Ammon's horn (tissue), 1 donor: ENCODE measurements at places on chromosomes 7 and 10.

DNA sequence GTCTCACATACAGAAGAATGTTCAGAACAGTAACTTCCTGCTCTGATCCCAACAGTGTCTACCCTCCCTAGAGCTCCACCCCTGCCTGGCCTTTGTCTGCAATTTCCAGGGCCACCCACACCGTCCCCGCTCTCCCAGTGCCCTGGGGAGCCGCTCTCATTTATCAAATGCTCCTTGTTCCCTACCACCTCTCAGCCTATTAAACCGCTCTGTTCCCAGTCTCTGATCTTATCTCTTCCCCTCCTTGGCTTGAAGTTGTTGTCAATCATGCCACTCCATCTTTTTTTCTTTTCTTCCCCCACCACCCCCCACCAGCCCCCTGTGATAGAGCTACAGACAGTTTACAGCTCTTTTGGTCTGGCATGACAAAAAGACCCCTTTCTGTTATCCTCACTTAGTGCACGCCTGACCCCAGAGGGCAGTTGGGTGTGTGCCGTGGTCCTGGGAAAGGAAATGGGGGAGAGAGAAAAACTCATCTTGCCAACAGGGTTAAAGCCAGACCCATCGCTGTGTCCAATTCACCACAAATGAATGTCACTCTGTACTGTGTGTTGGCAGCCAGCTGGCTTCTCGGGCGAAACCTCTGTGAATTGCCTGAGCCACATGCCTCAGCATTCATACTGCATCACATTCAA lies 28.8 kb upstream of the HECTD2 start:
- peak; percentile 59 for DNase-seq

DNA sequence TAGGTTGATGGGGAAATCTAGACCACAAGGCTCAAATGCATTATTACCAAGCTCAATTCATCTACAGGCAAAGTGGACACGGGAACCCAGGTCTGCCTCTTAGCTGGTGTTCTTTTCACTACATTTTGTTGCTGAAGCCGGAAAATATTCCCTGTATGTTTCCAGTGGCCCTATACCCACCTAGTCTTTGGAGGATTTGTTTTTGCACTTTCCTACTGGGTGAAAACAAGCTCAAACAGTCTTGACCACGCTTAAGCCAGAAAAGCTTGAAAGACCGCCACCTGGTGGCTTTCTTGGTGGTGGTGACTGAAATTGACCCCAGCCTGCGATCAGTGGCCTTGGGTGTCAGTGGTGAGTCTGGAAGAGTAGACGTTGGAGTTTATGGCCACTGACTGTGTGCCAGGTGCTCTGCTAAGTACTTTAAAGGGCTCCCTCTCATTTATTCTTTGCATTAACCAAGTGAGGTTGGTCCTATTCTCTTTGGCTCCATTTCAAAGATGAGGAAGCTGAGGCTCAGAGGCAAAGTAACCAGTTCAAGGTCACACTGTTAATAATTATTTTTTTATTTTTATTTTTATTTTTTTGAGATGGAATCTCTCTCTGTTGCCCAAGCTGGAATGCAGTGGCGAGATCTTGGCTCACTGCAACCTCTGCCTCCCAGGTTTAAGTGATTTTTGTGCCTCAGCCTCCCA lies 11.1 kb upstream of the CRTAC1 start:
- peak; percentile 78 for DNase-seq

GRCh38 chr10:79021948-79022499 lies 46.7 kb upstream of the ZMIZ1 start:
- DNase-seq: no peak

- DNase-seq: peak; percentile 17
Observed at GRCh38 chr10:9305018-9305655, 1250.6 kb downstream of the GATA3 start.

DNA sequence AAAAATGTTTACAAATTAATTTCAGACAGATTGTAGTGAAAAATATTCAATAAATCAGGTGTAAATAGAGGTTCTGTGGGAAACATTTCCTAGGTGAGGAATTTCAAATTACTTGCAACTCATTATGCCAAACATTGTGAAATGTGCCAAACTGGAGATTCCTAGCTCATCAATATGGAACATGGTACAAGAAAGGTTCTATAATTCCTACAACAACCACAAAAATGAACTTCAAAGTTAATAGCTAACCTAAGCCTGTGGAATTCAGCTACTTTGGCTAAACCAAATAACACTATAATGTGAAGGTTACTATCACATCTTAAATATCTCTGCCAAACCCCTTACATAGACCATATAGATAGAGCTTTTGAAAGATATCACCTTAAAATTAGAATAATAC lies 223.3 kb upstream of the HGF start:
- no peak for DNase-seq
